ENCODE measurements at places on chromosomes 6 and 20.

- no peak for DNase-seq
Observed at GRCh38 chr6:109102762-109103161, 7.5 kb downstream of the CEP57L1 start.

- DNase-seq: no peak
Observed at GRCh38 chr6:129638055-129638684, 71.8 kb downstream of the ARHGAP18 start.

DNA sequence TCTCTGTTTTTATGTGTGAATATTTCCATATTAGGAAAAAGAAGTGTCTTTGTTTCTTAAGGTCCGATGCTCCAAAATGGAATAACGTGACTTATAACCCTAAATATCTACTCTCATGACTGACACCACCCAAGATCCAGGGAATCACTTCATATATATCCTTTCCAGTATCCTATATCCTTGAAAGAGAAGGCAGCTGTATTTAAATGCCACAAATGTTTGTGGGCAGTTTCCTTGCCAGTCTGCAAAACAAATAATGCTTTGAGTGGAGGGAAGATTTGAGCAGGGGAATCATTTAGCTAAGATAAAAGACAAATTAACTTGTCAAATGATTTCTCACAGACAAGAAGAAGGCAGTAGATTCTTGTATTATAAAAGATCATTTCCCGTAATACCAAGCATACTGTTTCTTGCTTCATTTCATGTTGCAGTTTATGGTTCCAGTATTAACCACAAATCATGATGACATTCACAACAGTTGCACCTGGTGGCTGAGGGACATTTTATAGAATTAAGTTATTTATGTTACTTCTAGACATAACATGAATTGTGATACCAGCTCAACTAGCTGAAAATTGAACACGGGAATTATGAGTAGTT is 30.0 kb upstream of the FABP7 start:
- no peak for DNase-seq

GRCh38 chr6:132892929-132893771 is 78.8 kb downstream of the RPS12 start:
- no peak for DNase-seq

DNA sequence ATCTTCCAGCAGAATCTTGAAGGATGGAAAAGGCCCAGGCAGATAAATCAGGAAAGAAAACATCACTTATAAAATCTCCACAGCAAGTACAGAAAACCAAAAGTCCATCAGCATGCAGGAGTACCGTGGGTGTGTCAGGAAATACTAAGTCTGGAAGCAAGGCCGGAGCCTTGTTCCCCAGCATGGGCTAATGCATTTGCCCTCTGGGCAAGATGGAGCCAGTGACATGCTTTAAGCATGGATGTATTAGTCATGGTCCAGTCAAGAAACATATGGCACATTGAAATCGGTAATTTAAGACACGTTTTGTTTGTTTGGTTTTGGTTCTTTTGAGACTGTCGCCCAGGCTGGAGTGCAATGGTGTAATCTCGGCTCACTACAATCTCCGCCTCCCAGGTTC is 506.0 kb upstream of the JARID2 start:
- DNase-seq: no peak

GRCh38 chr20:62879275-62880146 is 17.9 kb upstream of the TCFL5 start:
- DNase-seq: no peak

DNA sequence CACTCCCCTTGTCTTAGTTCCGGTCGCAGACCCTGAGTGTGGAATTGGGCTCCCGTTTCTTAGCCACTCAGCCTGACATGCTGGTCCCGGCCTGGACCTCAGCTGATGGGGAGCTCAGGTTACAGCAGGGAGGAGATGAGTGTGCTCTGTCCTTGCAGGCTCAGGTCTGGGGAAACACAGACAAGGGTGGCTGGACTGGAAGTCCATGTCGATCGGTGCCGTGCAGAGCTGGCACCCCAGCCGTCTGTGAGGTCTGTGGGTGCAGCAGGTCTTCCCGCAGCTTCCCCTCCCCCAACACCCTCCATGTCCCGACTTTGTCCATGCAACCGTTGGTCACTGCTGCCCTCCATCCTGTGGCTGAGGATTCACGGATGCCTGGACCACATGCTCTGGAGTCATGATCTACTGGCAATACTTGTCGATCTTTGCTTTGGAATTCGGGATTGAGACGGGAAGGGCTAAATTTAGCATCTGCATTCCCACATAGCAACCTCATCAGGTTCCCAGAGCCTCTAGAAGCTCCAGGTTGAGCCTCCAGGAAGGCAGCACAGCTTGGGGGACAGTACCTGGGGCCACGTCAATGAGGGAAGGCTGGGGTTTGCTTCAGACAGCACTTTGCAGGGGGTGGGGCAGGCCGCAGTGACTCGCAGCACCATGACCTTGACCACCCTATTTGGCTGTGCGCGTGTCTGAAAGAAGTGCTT is 118.8 kb downstream of the PSMB1 start:
- DNase-seq: no peak
